ENCODE measurements at places on chromosomes 13 and 19.

DNA sequence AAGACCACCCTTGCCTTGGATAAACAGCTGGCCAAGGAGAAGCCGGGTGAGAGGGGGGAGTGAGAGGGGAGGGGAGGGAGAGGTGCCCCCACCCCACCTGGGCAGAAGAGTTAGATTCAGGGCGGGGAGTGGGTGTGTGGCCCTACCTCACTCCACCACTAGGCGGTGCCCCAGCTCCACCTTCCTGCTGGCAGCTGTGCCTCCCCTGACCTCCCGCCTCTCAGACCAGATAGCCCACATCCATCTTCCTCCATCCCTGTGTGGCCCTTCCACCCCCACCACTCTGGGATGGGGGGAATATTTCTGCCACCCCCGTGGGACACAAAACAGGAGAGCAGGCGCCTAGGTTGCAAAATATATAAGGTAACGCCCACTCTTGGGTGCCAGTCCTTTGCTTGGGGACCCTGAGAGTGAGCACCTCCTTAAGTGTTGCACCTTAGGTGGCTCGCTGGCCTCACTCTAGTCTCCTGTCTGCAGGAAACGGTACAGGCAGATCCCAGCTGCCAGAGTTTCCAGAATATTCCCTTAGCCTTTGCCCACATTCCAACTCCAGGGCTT is 13.8 kb upstream of the EHD2 start:
- DNase-seq, result peak; percentile 80

- no peak for DNase-seq
These were observed 1338.8 kb upstream of the MIR17HG start for GRCh38 chr13:90008707-90009149.

DNA sequence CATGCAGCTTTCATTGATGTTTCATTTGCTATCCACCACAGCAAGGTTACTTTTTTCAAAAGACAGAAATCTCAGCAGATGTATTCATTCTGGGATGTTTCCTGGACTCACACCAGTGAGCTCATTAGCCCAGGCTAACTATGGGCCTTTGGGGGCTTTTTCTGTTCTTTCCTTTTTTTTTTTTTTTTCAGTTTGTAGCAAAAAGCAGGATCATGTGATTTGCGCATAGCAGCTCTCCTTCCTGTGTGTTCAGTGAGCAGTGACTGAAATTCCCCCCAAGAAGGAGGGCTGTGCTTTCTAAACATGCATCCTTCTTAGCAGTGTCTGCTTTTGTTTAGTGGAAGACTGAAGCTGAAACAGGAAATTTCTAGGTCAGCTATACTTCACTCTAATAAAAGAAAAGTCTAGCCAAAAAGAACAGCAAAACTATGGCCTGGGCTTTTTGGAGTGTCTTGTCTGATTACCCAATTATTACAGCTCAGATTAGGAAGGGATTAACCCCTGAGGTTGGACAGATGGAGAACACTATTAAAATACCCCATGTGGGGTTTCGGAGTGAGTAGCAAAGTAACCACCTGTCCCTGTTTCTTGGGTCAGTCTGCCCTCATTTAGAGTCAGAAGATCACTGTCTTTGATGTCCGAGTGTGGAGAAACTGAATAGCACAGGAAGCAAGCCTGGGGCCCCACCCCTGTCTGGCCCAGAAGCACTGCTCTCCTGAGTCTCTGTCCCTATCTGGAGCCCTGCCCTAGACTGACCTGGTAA is 8.9 kb upstream of the AMER2 start:
- DNase-seq, result no peak

GRCh38 chr19:4233282-4233853 is 4.0 kb downstream of the EBI3 start:
- peak; percentile 53 for DNase-seq

DNA sequence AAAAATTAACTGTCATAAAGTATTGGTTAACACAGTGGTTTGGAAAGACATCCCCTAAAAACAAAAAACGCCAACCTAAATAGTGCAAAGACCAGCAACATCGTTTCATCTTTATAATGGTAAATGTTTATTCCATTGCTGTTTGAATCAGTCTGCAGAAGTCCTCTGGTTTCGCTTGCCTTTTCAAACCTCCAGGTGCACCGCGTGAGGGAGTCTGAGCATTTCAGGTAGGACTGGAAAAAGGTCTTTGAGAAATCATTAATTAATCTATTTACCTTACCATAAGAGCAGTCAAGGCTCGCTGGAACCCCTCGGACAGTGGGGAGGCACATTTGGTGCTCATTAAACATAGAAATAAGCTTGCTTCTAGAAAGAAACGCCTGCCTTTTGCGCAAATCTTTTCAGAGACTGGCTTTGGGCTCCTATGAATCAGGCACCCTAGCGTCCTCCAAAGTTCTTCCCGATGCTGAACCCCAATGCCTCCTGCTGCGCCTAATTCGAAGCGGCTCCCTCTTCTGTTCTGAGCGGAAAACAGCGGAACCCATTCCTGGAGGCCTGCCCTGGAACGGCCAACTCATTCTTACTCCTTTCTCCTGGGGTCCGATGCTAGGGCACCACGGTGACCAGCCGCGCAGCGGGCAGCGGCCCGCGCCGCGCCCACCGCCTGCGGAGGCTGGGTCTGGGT is 951 bp upstream of the MTUS2 start:
- DNase-seq, result no peak
